Common myeloid progenitor, CD34-positive (primary cell): ENCODE measurements at places on chromosomes 7 and 10.

- DNase-seq = peak; percentile 88
These were observed 11.1 kb upstream of the INA start for GRCh38 chr10:103265717-103266329.

DNA sequence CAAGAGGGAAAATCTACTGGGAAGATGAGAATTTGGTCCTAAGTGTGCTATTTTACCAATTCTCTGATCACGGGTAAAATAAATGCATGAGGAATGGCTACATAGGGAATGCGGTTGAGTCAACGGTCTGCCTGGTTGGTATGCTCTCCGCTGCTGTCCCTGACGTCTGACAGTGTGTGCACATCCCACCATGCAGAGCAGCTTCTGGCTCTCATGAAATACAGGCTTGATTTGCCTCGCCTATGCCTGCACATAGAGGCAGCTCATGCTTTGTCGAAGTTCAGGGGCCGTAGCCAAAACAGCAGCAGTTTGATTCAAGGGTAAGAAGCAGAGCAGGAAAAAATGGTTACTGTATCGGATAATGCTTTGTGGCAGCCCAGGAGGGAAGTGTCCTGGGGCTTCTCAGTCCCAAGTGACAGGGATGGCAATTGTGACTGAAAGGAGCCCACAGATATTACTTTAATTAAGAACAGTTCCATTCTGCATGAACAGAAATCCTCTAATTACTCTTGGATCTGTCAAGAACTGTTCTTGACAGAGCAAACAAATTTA lies 268.4 kb upstream of the SLC26A5 start:
- DNase-seq = no peak

DNA sequence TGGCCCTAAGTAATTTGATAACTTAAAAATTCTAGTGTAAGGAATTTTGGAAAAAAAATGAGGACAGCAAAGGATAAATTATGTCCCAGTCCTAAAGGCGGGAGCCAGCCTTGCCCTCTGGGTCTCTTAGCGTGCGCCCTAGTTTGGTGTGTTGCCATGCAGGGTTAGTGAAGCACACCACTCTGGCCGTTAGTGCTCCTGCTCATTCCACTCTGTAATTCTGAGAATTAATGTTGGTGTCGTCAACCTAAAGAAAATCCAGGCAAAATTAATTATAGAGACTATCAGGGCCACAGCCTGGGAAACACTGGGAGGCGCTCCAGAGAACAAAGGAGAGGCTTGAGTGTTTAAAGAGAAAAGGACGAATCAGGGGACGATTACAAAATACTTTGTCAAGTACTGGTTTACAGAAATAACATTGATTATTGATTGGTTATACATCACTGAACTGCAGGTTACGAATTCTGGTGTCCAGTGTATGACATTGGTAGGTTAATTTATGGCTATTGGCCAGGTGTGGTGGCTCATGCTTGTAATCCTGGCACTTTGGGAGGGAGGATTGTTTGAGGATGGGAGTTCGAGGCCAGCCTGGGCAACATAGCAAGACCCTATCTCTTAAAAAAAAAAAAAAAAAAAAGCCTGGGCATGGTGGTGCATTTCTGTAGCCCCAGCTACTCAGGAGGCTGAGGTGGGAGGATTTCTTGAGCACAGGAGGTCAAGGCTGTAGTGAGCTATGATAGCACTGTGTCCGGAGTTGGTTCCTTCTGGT lies 5.8 kb downstream of the DYNC2I1 start:
- no peak for DNase-seq

- no peak for DNase-seq
These were observed 52.1 kb downstream of the MACC1 start for GRCh38 chr7:20165146-20165510.

DNA sequence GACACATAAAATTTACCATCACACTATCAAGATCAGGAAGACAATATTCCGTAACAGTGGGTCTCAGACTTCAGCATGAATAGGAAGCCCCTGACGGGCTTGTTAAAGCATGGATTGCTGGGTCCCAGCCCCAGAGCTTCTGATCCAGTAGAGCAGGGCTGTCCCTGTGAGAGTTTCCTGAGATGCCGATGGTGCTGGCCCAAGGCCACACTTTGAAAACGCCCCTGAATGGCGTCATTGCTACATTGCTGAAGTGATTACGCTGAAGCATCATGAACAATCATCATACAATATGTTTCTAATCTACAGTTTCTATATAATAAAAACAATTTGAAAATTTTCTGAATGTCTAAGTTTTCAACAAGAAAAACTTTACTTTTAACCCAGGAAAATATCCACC lies 38.0 kb upstream of the TMEM72 start:
- DNase-seq = no peak

DNA sequence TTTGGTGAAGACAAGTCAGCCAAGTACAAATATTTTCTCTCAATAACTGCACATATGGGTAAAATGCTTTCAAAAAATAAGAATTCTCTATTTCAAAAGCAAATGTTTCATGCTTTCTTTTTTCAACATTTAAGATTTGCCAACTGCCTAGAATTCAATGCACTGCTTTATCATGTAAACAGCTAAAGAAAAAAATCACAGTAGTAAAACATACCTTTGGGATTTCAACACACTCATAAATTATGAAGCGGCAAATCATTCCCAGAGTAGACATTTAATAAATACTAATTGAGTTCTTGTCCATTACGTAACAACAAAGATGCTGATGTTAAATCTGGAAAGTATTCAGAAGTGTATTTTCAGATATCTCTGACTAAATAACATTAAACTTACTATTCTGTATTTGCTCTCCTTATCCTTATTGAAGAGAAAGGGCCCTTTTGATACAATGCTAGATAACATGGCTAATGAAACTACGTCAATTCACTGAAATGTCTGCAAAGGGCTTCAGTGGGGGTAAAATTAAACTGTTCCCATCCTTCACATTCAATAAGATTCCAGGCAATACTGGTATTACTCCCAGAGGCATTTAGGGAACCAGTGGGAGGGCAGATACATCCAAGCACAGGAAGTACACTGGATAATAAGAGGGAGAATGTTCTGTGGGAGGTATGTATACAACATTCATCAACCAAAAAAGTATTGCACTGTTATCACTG lies 13.9 kb downstream of the NAPEPLD start:
- DNase-seq = no peak

- no peak for DNase-seq
These were observed 17.1 kb downstream of the WIPI2 start for GRCh38 chr7:5207131-5207530.

GRCh38 chr7:27685209-27685608 lies 22.5 kb upstream of the HIBADH start:
- no peak for DNase-seq

- peak; percentile 26 for DNase-seq
These were observed 80.3 kb upstream of the SCIN start for GRCh38 chr7:12490107-12490688.

DNA sequence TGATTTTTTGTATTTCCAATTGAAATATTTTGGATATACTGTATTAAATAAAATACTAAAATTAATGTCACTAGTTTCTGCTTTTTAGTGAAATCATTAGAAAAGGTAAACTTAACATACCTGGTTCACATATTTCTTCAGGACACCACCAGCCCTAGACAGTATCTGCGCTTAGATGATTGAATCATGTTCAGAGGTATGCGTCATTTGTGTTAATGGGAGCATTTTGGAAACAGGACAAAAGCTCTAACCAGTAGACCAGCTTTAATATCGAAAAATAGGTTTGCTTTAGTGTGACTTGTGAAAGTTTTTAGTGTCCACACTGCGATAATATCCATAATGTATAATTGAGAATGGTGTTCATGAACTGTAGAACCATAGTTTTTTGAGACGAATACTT lies 47.1 kb downstream of the DNAJB6 start:
- DNase-seq = no peak

GRCh38 chr7:147207988-147208387 lies 1091.4 kb downstream of the CNTNAP2 start:
- no peak for DNase-seq

GRCh38 chr7:20330928-20331909 lies 519 bp downstream of the ITGB8 start:
- DNase-seq = peak; percentile 50

GRCh38 chr10:18079665-18080295 lies 60.4 kb upstream of the CACNB2 start:
- DNase-seq = no peak

- DNase-seq = no peak
These were observed 126.5 kb upstream of the GAD2 start for GRCh38 chr10:26090026-26090425.

DNA sequence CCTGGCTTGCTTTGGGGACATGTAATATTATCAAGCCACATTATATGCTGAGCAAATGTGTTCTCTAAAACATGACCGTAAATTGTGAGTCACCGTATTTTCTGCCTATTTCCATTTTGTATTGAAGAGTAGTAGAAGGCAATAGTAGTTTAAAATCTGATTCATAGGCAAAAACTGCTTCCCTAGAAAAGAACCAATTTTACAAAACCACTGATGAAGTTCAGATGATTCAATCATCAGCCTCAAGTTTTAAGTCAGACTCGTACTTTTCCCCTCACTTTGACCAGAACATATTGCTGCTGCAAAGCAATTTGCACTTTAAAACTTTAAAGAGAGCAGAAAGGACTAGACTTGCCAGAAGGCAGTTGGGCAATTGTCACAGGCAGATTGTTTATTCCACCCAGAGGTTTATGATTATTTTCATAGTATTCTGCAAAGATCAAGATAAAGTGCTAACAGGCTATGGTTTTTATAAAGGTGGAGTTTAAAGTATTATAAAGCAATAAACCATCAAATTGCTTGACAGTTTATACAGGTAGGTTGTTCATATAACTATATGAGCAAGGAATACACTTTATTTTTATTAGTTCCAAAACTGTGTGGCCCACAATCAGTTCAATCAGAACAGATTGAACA lies 168.2 kb downstream of the ETV1 start:
- DNase-seq = no peak

GRCh38 chr10:22631185-22631584 lies 83.2 kb downstream of the PIP4K2A start:
- no peak for DNase-seq

GRCh38 chr7:8490391-8491045 lies 57.1 kb downstream of the NXPH1 start:
- DNase-seq = no peak

DNA sequence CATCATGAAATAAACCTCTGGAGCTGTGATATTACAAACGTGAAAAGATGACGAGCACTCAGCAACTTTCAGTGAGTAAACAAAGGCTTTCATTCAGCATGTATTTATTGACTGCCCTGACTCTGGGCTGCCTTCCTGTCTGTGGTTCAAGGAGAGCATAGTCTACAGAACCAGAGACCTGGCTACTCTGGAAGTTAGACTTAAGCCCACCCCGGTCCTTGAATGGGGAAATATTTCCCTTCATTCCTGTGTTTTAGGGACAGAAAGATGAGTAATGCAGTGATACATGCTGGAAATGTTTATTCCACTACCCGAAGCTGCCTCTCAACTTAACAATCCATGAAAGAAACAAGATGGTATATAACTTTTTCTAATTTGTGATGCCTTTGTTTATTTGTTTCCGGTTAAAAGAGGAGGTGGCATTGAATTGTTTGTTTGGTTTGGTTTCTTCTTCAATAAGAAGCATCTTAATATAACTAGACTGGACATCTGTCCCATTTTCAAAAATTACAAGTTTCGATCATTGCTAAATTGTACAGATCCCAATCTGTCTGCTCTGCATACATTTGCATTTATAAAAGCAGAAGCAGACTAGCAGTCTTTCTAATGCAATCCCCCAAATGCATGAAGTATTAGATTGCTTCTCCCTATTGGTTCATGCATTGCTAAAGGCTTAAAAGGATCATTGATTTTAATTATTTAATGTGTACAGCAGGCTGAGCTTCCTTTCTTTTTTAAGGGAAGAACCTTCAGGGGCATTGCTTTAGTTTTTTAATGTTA lies 57.7 kb downstream of the TRUB1 start:
- DNase-seq = no peak

GRCh38 chr10:21740989-21741388 lies 207.0 kb downstream of the MLLT10 start:
- no peak for DNase-seq

GRCh38 chr10:75611172-75611992 lies 180.0 kb downstream of the LRMDA start:
- DNase-seq = peak; percentile 36

DNA sequence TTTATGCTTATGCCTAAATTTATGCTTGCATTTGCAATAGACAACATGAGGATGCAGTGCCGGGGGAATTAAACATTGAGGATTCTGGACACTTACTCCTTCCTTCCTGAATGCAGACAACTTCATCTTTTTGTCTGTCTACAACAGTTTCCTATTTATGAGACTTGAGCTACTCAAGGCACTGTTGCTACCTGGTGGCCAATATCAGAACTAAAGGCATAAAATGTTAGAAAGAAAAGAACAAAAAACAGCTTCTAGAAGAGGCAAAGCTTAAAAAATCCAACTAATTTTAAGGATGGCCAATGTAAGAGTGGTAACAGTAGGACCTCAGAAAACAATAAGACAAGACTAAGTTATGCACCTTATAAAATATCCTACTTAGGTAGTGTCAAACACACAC lies 144.5 kb upstream of the PTN start:
- DNase-seq = peak; percentile 1

- DNase-seq = no peak
These were observed 125.6 kb downstream of the PLXNA4 start for GRCh38 chr7:132450696-132451095.

DNA sequence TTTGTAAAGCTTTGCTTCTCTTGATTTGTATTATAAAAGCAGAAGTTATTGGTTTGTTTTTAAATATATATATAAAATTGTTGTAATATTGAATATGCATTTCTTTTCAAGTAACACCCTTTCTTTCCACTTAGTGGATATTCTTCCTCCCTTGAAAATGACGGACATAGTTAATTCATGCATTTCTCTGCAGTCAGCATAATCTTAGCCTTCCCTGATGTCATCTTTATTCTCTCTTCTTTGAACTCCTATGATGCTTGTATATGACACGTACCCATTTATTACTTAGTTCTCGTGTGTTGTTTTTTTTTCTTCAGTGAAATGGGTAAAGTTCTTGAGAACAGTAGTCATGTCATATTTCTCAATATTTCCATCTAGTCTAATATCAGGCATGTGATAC lies 191.2 kb downstream of the MDFIC start:
- DNase-seq = no peak

GRCh38 chr7:77667459-77668086 lies 28.7 kb upstream of the RSBN1L start:
- DNase-seq = no peak

DNA sequence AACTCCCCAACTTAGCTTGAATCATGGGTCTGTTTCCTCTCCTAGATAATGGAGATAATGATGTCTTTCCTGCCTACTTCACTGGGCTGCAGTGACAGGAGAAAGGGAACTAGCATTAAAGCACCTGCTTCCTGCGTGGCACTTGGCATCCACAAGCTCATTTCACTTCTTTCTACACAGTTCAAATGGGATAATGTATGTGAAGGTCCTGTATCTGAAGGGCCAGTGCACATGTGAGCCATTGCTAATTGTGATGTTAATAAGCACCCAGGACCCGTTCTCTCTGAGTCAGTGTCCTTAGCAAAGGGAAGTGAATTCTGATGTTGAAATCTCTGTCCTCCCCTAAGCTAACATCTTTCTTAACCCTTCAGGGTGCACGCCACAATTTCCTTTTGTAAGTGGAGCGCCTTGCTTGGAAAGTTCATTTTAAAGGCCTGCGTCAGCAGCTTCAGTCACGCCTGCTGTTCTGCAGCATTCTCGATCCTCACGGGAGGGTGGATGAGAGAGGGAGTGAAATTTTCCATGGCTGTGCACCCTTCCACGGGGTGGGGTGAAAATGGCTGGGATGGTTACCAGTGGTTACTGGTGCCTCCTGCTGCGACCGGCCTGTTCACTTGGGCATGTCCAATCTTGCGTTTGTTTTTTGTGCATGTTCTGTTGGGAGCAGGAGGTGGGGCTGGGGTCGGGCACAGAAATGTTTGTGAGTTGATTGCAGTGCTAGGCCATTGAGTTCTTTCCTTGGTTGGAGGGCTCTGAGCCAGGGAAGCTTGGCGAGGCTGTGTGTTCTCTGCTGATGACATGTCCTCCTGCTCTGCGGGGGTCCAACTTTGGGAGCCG lies 59.2 kb downstream of the HK1 start:
- peak; percentile 95 for DNase-seq
